ENCODE measurements at places on chromosomes 13 and 19. TPM values are rescaled to one million over a fixed set of nuclear protein-coding genes. Genes with fewer than 3 reads are reported as not detected.

DNA sequence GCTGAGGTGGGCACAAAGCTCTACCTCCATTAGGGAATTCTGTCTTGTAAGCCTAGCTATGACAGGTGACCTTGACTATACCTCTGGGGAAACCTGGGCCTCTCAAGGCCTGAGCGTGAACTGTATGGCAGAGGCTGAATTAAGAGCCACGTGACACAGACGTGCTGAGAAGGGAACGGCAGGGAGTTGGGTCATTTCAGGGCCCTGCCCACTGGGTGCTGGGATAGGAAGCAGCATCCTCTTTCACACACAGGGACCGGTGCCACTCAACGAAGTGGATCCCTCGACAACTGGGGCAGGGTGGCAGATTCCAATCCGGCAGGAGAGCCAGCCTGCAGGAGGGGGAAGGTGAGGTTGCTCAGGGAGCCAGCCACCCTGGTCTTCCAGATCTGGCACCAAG, 9.2 kb downstream of the ASF1B start:
- no peaks in the 10 kb centered on the region for H3K27me3 ChIP-seq
- no peak overlapping the region for H3K4me3 ChIP-seq
- no peaks in the 10 kb centered on the region for H3K4me1 ChIP-seq
- H3K27ac ChIP-seq, result no peak overlapping the region
- DNase-seq, result no peak

DNA sequence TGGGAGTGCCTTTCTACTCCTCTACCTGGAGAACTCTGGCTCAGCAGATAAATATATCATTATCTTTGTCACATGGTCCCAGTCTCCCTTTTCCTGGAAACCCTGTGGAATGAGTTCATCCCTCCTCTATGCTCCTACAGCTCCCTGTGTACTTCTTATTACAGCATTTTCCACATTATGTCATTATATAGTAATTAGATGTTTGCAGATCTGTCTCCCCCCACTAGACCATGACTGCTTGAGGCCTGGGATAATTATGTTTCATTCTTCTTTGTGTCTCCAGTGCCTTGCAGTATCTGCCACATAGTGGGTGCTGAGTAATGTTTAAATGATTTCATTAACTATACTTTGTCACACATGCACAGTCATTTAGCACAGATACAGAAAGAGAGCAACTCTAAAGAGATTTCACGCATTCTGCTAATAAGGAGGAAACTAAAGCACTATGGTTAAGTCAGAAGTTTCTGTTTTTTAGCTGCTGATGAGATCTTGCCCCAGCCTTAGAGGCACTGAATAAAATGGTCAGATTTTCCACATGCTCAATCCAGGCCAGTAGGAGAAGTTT, 66.1 kb upstream of the DIAPH3 start:
- H3K27ac ChIP-seq, result no peak overlapping the region
- no peaks in the 10 kb centered on the region for H3K27me3 ChIP-seq

DNA sequence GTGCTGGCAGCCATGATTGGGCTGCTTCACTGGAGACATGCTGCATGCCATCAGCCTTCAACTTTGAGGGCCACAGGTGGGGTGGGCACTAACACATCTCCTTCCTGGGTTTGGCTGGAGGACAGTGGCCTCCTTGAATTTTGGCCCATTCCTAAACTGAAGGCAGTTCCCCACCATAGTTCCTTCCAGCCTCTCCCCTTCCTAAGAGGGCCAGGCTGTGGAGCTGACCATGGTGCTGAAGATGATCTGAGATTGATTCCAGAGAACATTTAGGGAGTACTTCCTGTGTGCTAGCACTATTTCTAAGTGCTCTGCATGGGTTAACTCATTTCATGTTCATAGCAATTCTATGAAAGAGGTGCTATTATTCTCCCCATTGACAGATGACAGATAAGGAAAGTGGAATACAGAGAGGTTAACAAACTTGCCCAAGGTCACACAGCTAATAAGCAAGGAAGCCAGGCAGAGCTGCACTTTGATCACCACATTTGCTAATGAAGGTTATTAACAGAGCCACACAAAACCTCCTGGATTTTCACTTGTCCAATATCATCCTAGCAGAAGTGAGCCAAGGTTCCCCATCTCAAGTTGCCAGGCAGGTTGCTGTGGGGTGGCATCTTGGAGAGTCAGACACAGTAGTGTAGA, 175.3 kb downstream of the ZIC5 start:
- H3K4me3 ChIP-seq, result no peak overlapping the region
- no peaks in the 10 kb centered on the region for H3K36me3 ChIP-seq
- H3K27me3 ChIP-seq, result no peaks in the 10 kb centered on the region
- H3K27ac ChIP-seq, result no peak overlapping the region
- DNase-seq, result no peak
- H3K4me1 ChIP-seq, result no peaks in the 10 kb centered on the region

GRCh38 chr13:24071423-24072075, 89.0 kb upstream of the SPATA13 start:
- H3K36me3 ChIP-seq, result no peaks in the 10 kb centered on the region
- H3K27me3 ChIP-seq, result no peaks in the 10 kb centered on the region
- no peak for DNase-seq
- H3K27ac ChIP-seq, result no peak overlapping the region

MADCAM1 gene
- 0.40 TPM for total RNA-seq

KLHL1 gene
- total RNA-seq, result 21.0 TPM

HTR2A gene
- 7.1 TPM for total RNA-seq
